ENCODE measurements at places on chromosomes 13 and 19.
A peak's percentile ranks its signal among the peaks of the same experiment; 100 is the strongest.

DNA sequence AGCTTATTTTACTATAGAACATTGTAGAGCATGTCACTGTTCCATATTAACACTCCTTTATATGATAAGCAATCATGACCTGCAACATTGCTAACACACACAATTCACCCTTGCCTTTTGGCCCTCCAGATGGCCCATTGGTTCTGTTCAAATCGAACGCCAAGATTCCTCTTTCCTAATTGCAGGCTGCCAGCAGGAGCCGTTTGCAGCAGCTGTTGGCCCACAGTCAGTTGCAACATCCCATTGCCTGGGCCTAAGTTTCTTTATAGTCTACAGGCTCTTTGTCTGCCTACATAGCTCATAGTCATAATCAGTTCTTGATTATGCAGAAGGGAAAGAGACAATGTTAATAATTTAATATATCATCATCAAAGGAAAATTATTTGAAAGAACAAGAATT, 37.6 kb downstream of the KCTD12 start:
- no peak for DNase-seq

- DNase-seq, result peak; percentile 68
Observed at GRCh38 chr13:49935171-49936074, 717 bp downstream of the SPRYD7 start.

DNA sequence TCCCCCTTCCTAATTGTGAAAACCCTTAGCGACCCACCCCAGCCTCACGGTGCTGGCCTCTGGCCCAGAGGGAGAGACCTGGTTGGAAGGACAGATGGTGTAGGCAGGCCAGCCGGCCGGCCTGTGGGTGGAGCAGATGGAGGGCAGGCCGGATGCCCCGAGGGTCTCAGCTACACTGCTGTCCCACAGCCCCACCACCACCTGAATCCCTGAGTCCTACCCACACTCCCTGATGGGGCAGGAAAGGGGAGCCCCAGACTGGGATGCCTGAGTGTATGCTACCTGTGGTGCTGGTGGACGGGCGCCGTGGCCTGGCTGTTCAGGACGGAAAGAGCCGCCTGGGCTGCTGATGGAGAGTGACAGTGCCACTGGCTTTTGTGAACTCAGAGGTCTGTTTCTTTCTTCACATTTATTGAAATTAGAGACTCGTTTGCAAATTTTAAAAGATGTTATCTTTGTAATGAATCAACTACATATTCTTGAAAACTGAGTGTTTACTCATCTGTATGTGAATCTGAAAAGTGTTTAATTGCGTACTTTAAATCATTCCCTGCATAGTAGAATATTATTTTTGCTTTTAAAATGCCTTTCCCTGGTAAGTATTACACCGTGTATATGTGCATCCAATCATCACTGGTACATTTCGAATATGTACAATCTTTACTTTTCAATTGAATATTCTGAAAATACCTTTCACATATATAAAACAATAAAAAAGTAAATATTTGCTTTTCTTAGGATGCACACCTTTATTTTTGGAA, 35.7 kb downstream of the TFDP1 start:
- no peak for DNase-seq

GRCh38 chr13:65343898-65344663, 1886.1 kb downstream of the PCDH9 start:
- DNase-seq, result peak; percentile 26

GRCh38 chr19:2587001-2587719, 111.2 kb downstream of the GADD45B start:
- DNase-seq, result peak; percentile 45

- no peak for DNase-seq
Observed at GRCh38 chr13:23984546-23984945, 87.2 kb upstream of the C1QTNF9B start.

DNA sequence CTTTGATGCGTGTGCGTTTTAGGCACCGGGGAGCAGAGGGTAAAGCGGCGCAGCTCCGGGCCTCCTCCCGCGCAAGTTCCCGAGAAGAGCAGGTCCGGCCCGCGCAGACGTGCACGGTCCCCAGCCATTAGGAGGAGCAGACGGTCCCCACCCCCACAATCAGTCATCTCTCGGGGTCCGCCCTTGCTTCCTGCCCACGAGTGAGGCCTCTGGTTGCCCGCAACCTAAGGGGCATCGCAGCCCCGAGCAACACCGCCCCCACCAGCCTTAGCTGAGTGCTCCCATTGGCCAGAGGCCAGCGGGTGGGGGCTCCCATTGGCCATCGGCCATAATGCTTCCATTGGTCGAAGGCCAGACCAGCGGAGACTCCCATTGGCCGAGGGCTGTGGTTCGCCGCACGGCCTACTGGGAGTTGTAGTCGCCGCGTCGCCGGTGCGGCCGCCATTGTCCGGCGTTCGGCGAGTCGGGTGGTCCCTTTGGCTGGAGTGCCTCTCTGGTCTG, at the start of gene ZNF8:
TSS of gene ZNF8 (plus strand) at position 415 of the 501 bp plus-strand sequence. CDS start 127 bp downstream, outside the sequence.
- DNase-seq, result peak; percentile 99

- no peak for DNase-seq
Observed at GRCh38 chr13:79481685-79482052, 714 bp downstream of the NDFIP2 start.

DNA sequence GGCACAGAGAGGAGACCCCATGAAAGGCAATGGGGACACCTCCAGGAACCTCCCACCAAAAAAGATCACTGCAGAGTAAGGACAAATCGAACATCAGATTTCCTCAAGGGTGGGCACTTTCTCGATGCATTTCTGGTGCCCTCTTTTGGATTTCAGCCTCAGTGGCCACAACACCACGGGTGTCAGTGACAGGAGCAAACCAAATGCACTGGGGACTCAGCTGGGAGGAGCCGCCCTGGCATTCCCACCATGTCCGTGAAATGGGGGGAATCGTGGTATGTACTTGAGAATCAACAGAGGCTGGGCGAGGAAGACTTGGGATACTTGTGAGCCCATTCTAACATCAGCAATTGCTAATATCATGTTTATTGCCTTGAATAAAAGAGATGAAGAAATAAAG, 16.3 kb downstream of the FAM187B start:
- no peak for DNase-seq

Measured in fibroblast of skin of right biceps (primary cell).